ENCODE measurements at places on chromosomes 4 and X.

- DNase-seq, result no peak
These were observed 232.0 kb upstream of the KLF8 start for GRCh38 chrX:56000174-56000573.

GRCh38 chrX:34586346-34586911 lies 70.7 kb downstream of the TMEM47 start:
- no peak for DNase-seq

- no peak for DNase-seq
These were observed 236.7 kb downstream of the ASMT start for GRCh38 chrX:1851527-1851926.

GRCh38 chr4:104826171-104826570 lies 320.5 kb upstream of the TET2 start:
- DNase-seq, result no peak

DNA sequence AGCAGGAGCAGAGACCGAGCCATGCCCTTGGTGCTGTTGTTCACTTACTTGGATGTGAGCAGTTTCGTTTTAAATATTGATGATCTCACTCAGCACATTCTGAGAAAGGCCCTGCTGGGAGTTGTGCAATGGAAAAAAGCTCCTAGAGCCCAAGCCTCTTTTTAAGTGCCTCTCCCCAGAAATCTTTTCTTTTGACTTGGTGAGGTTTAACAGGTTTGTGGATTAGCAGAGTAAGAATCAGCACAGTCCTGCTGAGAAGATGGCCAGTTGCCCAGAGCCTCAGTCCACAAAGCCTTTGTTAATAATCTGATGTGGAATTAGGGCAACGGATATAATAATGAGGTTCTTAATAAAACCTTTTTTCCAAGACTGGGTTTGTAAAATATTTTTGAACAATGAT lies 157.5 kb upstream of the ATP6AP2 start:
- DNase-seq, result no peak
